Daoy (cell line): ENCODE measurements at places on chromosomes 7 and 10. TPM values are rescaled to one million over a fixed set of nuclear protein-coding genes. Genes with fewer than 3 reads are reported as not detected.

DNA sequence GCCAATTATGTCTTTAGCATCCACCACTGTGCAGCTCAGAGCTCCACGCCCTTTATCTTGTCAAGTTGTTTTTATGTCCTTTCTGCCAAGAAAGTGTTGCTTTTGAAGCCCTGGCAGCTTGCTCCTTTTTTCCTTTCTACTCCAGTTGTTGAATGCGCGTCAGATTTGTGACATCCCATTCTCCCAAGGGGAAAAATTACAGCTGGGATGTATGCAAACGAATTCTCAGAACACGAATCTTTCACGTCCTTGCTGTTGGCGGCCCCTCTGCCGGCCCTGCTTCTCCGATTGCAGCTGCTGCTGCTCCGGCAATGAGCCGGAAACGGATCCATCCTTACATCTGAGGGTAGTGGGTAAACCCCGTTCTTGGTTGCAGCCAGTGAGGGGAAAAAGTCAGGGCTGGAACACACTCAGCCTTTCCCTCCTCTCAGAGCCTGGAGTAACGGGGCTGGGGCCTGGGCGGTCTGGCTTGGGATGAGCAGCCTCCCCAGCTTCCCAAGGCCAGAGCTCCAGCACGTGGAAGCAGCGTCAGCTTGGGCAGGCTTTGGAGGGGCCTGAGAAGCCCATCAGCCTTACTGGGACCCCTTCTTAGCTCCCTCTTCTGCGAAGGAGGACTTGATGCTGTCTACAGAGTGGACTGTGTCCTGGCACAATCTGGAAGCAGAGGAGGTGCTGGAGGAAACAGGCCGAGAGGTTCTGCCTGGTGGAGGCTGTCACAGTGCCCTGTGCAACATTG, 79.0 kb upstream of the CHST15 start:
- DNase-seq: no peak

- no peak for DNase-seq
These were observed 135.2 kb upstream of the KAT6B start for GRCh38 chr10:74691164-74691563.

GRCh38 chr7:158655507-158655906, 49.1 kb downstream of the NCAPG2 start:
- DNase-seq: no peak

DNA sequence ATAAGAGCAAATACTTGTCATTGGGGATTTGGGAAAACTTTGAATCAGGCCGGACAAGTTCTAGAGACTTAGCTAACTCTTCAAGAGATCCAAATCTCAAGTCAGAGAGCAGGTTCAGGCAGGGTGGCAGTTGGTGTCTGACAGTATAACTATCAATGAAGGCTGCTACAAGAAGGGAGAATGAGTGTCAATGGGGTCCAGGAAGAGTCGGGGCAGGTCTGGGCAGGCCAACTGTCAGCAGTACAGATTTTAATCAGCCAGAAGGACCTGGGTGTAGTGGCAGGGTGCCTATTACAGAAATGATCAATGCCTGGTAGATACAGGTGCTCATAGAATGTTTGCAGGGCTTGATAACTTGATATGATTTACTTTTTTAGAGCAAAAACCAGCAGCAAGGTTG, 751.1 kb downstream of the GRM8 start:
- no peak for DNase-seq

GRCh38 chr7:95758187-95758586, 14.2 kb upstream of the DYNC1I1 start:
- DNase-seq: no peak

DNA sequence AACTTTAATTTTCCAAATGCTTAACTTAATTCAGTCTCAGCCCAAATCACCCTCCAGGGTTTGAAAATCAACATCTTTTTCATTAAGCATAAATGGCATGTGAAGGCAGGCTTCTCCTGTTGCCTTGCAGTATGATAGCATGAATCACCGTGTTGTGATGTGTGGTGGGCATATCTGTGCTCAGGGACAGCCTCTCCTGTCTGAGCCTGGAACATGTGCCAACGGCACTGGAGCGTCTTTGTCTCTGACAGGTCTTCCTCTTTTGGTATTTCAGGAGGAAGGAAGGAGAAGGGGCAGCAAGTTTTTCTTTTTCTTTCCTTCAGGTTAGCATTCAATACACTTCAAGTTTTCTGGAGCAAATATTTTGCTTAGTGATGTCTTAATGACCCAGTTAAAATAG, 57.6 kb downstream of the LRGUK start:
- peak; percentile 60 for DNase-seq

GRCh38 chr10:21724020-21724589, 190.1 kb downstream of the MLLT10 start:
- DNase-seq: no peak

DNA sequence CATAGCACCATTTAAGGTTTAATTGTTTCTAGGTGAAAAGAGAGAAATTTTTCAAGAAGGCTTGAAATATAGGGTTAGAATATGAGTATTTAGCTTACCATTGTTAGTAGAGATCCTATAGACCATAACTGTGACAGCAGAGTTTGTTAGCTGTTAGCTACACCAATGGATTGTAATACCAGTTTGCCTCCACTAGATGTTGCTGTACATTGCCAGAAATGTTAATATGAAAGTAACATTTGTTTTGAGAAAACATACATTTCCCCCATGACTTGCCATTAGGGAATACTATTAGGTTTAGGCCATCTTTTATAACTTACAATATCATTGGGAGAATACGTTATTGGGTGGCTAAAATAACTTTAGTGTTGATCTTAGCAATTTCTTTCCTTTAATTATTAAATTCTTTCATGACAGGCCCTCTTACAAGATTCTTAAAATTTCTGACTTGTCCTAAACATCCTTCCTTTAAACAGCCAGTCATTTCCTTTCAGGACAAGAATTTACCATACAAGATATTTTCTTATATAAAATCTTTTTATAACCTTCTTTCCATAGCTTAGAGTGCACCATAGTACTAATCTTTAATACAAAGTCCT, 39.5 kb downstream of the ZNF117 start:
- DNase-seq: peak; percentile 60

- no peak for DNase-seq
These were observed 163.1 kb downstream of the PPP1R17 start for GRCh38 chr7:31850066-31850465.

DNA sequence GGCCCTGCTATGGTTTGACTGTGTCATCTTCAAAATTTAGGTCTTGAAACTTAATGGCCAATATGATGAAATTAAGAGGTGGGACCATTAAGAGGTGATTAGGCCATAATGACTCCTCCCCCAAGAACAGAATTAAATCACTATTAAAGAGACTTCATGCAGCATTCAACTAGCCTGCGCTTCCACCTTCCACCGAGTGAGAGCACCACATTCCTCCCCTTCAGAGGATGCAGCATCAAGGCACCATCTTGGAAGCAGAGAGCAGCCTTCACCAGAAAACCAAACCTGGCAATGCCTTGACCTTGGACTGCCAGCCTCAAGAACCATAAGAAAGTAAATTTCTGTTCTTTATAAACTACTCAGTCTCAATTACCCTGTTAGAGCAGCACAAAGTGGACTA, 371.1 kb upstream of the NFE2L3 start:
- DNase-seq: peak; percentile 19

DNA sequence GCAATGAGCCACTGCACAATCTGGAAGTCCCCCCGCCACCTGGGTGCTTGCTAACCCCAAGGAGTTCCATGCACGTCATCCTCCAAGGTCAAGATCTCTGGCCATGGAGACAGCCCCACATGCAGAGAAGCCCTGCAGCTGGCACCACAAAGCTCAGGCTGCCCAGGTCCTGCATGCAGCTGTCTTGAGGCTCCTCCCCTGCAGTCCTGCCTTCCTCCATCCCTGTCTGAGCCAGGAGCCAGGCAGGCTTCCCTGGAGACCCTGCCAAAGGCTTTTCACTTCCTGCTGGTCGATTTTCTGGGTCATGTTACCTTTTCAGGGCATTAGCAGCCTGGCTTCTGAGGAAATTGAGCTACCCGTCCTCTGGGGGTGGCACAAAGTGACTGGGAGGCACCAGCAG, 12.5 kb upstream of the TMEM72 start:
- DNase-seq: no peak

DNA sequence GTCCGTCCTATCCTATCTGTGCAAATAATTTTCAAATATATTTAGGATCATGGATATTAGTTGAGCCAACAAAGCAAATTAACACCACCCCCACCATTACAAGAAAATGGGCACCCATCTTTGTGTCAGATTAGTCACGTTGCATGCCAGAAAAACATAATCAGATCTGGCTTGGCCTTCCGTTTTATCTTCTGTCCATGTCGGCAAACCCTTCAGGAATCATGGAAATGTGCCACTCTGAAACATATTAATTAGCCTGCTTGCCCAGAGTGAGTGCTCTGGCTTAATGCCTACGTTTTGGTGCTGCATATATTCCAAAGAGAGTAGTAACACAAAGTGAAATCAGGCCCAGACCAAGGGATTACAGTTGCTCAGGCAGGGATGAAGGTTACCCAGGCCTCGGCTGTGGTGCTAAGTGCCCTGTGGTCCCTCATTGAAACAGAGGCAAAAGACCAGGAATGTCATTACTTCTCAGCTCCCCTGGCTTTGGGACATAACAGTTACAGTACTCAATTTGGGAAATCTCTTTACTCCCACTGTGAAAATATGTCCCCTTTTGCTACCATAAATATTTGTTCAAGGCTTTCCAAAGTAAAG, 154.0 kb upstream of the LSM8 start:
- no peak for DNase-seq

- DNase-seq: no peak
These were observed 154.2 kb downstream of the GFRA1 start for GRCh38 chr10:116118847-116119246.

DNA sequence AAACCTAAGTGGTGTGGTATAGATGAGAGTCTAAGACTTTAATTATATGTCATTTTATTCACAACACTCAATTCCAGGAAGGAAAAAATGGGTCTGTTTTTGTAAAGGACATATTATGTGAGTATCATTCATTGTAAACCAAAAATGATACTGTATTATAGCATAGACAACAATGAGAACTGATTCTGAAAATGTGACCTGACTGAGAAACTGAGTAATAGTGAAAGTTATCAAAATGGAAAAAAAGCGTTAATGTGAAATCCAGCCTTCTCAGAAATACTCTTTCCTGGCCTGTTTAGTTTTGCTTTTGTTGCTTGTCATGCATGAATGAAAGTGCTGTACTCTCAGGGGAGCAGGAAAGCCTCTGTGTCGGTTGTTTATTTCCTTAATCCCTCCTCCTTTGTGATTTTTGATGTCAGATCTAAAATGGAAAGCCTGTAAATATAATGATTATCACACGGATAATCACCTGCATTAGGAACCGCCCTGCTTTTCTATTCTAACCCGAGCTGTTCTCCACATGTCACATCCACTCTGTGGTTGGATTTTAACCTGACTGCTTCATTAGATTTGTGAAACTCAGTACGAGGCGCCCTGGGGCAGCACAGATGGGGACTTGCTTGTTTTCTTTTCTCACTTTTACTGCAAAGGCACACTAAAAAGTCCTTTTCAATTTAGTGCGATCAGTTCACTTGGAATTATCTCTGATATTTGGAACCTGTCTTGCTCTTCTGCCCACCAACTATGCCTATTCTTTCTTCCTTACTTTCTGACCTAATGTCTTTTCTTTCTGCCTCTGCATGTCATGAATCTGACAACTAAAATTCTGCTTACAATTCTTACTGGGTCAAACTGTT, 240.9 kb upstream of the KAT6B start:
- peak; percentile 4 for DNase-seq

GRCh38 chr7:43039346-43039745, 73.1 kb upstream of the HECW1 start:
- no peak for DNase-seq

- no peak for DNase-seq
These were observed 71.7 kb downstream of the HYCC1 start for GRCh38 chr7:22942191-22942590.

- DNase-seq: peak; percentile 74
These were observed at the start of gene FAM171A1 for GRCh38 chr10:15370856-15371701. TSS of gene FAM171A1 (minus strand) at chr10:15371289. CDS start at chr10:15371052, 237 bp downstream.

- DNase-seq: no peak
These were observed 25.0 kb downstream of the IFIT3 start for GRCh38 chr10:89352802-89353201.

GRCh38 chr7:71220210-71220695, 88.3 kb downstream of the GALNT17 start:
- DNase-seq: no peak

- peak; percentile 90 for DNase-seq
These were observed 13.4 kb downstream of the NIPSNAP2 start for GRCh38 chr7:55977831-55978230.

- no peak for DNase-seq
These were observed 40.4 kb downstream of the PHTF2 start for GRCh38 chr7:77838929-77839491.

DNA sequence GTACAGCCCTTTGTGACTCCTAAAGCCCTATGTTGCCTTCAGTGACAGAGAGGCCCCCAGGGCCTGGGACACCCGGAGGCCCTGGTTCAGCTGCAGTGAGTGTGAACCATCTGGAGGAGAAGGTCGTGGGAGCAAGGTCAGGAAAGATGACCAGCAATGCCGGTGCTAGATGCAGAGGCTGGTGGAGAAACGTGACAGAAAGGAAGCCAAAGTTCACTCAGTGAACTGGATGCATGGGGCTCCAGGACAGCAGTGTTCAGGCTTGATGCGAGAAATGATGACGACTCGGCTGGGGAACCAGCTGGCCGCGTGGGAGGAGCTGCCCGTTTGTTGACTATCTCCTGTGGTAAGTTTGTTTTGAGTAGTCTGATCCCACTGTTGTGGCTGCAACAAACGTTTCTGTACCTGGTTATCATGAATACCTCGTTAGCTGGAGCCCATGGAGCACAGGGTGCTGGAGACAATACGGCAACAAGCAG, 54.1 kb upstream of the MKRN1 start:
- no peak for DNase-seq

DNA sequence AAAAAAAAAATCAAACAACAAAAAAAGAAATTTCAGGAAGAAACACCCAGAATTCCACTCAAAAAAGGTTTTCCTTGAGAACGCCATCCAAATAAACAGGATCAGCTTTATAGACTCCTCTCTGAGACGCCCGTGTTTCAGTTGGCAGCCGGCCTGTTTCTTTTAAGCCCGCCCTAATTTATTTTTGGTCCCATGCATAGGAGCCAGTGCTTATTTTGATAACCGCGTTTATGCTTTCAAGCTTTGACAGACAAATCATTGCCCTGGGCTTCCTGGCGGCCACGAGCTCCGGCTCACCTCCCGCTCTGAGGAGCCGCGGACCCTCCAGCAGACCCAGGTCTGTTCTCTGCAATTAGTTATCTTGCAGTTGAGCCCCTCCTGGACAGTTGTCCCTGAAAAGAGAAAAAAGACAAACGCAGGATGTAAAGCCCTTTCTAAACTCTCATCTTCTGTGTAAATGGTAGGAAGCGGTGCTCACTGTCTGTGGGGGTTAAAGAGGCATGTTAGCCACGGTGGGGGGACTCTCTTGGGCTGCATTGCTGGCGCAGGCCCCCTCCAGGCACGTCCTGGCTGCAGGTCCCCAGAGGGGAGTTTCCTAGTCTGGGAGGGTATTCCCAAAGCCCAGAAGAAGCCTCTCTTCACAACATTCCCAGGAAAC, 22.2 kb upstream of the UNCX start:
- DNase-seq: no peak

- no peak for DNase-seq
These were observed 113.1 kb downstream of the CPED1 start for GRCh38 chr7:121101621-121102020.

GRCh38 chr10:19347621-19348020, 299.0 kb downstream of the MALRD1 start:
- DNase-seq: no peak

GLI3 gene
- total RNA-seq: 4.3 and 7.2 TPM in 2 replicates

OIT3 gene
- total RNA-seq: not detected in 2 replicates

ATAD1 gene
- total RNA-seq: 33.9 and 35.5 TPM in 2 replicates

C7orf57 gene
- total RNA-seq: 0.91 and 0.95 TPM in 2 replicates

LEP gene
- total RNA-seq: not detected in 2 replicates

ANXA8L1 gene
- total RNA-seq: 26.7 and 38.1 TPM in 2 replicates
